ENCODE measurements at places on chromosomes 5 and 9.

DNA sequence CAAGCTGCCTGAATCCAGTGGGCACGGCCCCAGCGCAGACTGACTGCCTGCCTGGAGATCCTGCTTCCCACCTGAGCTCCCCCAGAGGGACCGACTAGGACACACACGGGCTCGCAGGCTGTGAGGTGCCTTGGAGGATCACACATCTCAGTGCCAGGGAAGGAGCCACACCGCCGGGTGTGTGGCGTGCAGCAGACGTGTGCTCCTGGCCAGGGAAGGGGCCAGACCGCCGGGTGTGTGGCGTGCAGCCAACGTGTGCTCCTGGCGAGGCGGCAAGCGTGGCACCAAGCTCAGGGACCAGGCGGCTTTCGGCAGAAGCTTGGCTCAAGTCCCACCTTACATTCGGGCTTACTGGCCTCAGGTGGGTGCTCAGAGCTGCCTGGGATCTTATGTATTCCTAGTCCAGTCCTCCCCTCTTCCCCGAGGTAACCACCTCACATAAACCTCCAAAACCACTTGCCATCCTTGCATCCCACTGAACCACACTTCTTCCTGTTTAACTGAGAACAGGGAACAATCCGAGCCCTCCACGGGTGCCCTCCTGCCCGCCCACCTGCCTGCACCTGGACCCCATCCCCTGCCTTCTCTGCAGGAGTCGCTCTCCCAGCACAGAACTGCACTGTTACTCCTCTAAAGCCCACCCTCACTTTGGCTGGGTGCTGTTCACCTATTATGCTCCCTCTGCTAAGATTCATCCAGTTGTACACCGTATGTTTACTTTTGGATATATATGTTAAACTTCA is 22.4 kb upstream of the MRNIP start:
- no peak for DNase-seq

DNA sequence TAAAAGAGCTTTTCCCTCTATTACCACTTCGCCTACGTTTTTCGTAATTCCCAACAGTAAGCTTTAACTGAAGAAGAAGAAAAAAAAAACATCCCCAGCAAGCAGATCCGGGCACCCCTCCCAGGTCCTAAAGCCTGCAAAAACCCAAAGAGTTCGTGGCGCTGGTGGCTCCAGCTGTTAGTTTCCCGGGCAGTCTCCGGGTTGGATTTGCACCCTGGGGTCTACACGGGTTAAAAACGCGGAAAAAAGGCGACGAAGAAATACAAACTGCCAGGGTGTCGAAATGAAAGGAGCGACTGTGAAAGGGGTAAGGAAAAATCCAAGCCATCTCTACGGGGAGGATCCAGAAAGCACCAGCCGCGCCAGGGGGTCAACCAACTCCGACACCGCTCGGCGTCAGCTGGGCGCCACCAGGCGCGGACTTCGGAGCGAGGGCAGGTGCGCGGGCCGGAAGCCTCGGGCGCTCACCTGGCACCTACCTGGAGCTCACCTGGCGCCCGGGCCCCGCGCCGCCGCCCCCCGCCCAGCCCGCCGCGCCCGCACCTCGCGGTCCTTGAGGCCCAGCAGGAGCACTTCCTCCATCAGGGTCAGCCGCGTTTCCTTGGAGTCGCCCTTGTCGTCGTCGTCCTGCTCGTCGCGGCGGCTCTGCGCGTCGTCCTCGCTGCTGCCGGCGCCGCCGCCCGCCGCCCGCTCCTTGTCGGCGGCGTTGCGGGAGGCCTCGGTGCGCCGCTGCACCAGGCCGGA is 680 bp downstream of the GOLPH3 start:
- DNase-seq = no peak

- no peak for DNase-seq
Observed at GRCh38 chr5:143524338-143524945, 121.0 kb upstream of the NR3C1 start.

DNA sequence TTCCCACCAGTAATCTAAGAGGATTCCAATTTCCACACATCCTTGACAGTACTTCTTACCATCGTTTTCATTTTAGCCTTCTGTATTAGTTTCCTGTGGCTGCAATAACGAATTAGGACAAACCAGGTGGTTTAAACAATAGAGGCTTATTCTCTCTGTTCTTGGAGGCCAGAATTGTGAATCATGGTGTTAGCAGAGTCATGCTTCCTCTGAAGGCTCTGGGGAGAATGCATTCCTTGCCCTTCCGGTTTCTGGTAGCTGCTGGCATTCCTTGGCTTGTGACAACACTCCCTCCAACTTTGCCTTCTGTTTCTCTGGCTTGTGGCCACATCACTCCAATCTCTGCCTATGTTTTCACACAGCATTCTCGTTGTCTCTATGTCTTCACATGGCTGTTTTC is 23.5 kb downstream of the RIGI start:
- no peak for DNase-seq

- no peak for DNase-seq
Observed at GRCh38 chr9:101369286-101369685, 15.5 kb downstream of the BAAT start.

GRCh38 chr5:164002214-164002613 is 496.8 kb downstream of the MAT2B start:
- no peak for DNase-seq

- no peak for DNase-seq
Observed at GRCh38 chr9:87085521-87085920, 138.2 kb upstream of the GAS1 start.

- no peak for DNase-seq
Observed at GRCh38 chr9:131997779-131998178, 81.9 kb downstream of the MED27 start.

DNA sequence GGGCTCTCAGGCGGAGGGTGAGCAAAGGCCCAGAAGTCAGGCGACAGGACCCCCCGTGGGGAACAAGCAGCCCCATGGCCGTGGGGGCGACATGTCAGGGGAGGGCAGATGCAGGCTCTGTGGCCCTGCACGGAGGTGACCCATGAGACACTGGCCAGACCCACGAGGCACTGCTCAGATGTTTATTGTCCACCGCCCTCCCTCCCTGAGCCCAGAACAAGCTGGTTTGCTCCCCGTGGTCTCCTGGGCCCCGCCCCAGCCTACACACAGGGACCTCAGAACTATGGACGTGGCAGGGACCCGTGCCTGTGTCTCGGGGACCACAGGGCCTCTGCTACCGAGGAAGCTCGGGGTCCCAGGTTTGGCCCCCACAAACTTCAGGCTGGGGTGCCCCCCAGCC is 1.9 kb downstream of the FUT7 start:
- DNase-seq = no peak

DNA sequence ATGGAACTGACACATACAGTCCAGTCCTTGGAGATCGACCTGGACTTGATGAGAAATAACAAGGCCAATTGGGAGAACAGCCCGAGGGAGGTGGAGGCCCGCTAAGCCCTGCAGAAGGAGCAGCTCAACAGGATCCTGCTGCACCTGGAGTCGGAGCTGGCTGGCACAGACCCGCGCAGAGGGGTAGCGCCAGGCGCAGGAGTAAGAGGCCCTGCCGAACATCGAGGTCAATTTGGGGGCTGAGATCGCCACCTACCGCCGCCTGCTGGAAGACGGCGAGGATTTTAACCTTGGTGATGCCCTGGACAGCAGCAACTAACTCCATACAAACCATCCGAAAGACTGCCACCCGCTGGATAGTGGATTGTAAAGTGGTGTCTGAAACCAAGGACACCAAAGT is 1610.1 kb upstream of the ACO1 start:
- no peak for DNase-seq

- DNase-seq = no peak
Observed at GRCh38 chr5:101943784-101944183, 352.3 kb downstream of the SLCO4C1 start.

- DNase-seq = no peak
Observed at GRCh38 chr5:139723986-139724587, 71.5 kb upstream of the PSD2 start.

DNA sequence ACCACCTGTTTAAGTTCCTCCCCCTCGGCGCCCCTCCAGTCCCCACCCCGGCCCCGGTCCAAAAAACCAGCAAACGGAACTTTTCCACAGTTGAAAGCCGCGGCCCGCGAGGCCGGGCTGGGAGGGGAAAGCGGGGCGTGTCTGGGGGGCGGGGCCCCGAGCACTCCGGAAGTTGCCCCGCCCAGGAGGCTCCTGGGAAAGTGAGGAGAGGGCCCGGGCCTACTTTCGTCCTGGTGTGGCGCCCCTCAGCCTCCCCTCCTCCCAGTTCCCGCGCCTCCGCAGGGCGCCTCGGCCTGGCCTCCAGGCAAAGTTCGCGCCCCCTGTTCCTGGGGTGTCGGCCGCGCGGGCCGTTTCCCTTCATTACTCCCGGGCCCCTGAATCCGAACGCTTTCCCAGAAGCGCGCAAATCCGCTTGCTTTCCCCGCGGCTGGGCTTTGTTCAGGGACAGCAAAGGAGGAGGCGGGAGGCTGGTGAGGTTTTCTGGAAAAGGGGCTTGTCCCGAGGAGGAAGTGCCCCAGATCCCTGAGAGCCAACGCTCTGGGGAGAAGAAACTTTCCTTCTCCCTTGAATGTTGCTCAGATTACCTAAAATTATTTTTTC is 4.5 kb upstream of the DMRT3 start:
- DNase-seq = peak; percentile 76

GRCh38 chr5:90948969-90949368 is 390.4 kb downstream of the ADGRV1 start:
- DNase-seq = no peak

DNA sequence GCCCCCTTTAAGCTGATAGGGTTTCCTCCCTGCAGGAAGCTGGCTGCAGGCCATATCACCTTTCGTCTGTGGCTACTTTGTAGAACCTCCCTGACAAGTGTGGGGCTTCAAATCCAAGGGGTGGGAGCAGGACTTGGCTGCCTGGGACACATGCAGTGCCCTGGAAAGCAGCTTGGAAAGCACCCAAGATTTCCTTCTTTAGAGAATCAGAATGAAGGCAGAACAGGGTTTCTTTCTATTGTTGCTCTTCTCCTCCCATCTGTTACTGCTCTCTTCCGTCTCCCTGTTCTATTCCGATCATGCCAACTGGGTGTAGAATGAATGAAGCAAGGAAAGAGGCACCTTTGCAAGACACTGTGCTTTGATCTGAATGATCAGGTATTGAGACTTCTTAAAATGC is 282.2 kb downstream of the MED10 start:
- no peak for DNase-seq

- DNase-seq = no peak
Observed at GRCh38 chr5:129591508-129592160, 131.5 kb downstream of the ADAMTS19 start.

DNA sequence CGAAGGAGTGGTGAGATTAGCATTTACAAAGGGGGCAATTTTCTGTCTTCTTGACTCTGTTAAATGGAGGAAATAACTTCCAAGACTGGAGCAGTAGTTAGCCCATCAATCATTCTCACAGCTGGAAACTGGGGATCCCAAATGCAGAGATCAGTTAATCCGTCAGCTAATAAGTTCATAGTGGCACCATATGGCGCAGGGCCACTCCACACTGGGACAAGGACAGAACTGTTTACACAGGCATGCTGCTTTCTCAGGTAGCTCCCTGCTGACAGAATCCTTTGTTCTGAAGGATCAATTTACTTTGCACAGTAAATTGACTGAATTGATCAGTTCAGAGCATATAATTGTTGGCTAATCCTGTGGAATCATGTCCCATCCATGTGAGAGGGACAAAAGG is 395.7 kb downstream of the TMEM161B start:
- peak; percentile 43 for DNase-seq

- no peak for DNase-seq
Observed at GRCh38 chr5:109792613-109793012, 102.9 kb downstream of the MAN2A1 start.

- DNase-seq = no peak
Observed at GRCh38 chr9:117763314-117763713, 59.1 kb downstream of the TLR4 start.

GRCh38 chr9:5489630-5490490 is 20.5 kb upstream of the PDCD1LG2 start:
- no peak for DNase-seq

GRCh38 chr5:178310130-178310865 is 77.7 kb upstream of the PHYKPL start:
- no peak for DNase-seq

DNA sequence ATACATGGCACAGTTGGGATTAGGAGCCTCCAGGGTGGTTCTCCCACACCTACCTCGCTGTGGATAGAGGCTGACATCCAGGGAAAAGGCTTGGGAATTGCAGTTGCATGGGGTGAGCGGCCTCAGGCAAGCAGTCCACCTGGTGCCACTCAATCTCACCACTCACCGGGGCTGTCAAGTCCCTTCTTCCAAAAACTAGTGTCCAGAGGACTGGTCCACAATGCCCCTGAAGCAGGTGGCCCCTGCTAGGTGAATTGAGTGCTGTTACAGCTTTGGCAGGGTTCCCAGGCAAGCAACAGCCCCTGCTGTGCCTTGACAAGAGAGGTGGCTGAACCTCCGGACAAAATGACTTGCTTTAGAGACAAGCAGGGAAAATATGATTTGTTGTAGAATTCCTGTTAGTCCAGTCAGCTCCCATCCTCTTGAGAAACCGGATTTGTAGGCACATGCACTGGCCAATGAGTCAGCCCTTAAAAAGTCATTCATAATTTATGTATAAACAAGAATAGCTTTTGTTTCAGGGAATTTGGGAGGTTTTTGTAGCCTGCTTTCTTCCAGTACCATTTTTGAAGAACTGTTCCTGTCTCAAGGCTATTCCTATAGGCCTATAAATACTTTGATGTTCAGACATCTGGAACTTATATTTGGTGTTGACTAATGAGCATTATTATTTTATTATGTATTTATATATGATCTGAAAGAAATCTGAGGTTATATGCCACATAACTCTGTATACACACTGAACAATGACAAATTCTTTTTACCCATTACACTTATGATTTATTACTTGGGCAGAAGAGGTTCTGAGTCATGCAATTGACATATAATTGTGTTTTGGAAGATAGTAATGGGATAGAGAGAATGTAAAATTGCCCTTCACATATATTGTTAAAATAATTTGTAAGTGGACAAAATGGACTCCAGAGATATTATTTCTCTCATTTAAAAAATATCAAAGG is 411.1 kb downstream of the ACTL7B start:
- no peak for DNase-seq

DNA sequence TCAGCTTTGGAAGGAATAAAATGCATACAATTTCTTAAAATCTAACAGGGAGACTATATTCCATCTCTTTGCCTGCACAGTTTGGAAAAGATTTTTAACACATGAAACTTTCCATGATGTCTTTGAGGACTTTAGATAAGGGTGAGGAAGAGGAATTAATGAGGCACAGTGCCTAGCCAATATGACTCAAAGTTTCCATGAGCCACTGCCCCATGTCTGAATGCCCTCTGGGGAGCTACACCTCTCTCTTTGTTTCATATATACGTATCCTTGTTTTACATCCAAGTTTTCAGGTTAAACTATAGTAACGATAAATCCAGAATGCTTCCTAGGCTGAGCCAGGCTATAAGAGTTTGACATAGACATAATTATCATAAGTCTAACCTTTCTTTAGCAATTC is 349.3 kb upstream of the TLE4 start:
- no peak for DNase-seq

DNA sequence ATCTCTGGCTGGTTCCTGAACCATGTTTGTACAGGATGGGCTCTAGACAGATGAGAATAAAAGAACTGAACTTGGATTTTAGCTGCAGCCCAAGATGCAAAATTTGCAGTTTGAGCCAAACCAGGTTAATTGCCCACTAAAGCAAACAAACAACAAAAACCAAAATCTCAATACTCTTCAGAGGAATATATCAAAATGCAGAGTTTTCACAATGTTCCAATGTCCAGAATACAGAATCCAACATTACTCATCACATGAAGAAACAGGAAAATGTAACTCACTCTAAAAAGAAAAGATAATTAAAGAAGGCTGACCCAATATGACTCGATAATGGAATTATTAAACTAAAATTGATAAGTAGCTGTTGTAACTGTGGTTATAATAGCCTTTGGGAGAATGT is 20.4 kb downstream of the FOXI1 start:
- DNase-seq = no peak

All from neuronal stem cell (in vitro differentiated cells).